AML-193 (cell line): ENCODE measurements at places on chromosomes 3 and 15.

DNA sequence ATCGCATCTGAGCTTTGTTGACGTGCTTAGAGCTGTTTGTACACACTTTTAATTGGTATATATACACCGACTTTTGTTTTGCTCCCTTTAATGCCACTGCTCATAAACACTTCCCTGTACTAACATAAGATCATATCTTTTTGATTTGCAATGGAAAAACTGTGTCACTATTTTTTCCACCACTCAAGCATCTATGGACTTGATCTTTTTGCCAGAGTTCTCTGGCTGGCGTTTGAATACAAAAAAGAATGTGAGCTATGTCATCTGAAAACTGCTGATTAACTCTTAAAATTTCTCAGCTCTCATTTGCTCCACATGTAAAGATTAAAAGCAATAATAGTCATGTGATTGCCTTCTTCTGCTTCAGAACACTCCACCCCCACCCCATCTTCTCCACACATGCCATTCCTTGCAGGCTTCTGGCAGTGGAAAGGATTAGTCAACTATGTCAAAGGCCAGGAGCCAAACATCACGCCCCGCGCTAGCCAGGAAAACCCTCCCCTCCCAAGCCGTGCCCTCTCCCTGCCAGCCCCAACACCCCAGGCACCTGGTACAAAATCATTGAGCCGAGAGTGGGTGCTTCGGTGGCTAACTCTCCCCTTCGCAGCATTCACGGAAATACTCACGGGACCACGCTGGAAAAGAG lies 123.4 kb upstream of the MEF2A start:
- no peak for DNase-seq

DNA sequence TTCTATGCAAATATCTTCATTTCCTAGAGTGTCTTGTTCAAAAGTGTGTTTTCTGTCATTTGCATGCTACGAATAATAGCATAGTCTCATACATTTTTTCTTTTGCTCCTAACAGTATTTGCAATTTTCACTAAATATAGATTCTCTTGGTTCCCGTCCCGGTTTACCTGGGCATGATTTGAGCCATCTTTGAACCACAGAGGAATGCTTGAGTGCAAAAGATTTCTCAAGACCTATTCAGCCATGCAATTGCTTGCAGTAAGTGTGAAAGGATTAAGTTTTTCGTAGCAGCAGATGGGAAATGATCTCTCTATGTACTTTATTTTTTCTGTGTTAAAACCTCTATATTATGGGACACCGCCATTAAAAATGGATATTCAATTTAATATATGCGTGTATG lies 733.0 kb downstream of the ZPLD1 start:
- DNase-seq: no peak

DNA sequence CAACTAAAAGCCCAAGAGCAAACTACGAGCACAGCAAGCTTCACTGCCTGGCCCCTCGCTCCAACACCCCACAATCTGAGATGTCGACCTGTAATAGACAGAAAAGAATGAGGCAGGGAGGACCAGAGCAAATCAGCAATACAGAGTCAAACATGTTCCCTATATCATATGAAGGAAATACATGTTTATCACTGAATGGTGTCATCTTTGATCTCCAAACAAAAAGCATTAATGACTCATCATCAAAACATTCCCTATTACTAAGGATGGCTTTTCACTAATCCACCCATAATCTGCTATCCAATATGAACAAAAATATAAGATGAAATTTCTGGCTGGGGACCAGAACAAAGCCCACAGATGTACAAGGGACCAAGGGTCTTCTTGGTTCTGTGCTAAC lies 34.7 kb downstream of the MYO5A start:
- no peak for DNase-seq

DNA sequence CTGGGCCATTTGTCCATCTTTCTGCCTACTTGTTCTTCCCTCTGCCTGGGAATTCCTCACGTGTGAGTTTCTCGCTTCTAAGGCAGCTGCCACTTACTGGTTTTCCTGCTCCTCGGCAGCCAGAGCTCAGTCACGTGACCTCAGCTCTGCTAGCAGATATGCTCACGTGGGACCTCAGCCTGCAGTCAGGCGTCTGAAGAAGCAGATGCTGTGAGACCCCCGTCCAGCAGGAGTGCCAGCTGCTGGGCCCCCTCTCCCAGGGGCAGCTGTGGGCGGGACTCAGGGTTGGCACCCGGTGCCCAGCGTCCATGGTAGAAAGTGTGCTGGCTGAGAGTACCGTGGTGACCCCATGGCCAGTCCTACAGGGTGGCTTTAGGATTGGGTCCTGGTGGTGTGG lies 161.3 kb upstream of the TLE3 start:
- DNase-seq: peak; percentile 61
